NCI-H748 treated with DMSO at 0.1 percent for 48 hours (cell line): ENCODE measurements at places on chromosomes 4 and X.

DNA sequence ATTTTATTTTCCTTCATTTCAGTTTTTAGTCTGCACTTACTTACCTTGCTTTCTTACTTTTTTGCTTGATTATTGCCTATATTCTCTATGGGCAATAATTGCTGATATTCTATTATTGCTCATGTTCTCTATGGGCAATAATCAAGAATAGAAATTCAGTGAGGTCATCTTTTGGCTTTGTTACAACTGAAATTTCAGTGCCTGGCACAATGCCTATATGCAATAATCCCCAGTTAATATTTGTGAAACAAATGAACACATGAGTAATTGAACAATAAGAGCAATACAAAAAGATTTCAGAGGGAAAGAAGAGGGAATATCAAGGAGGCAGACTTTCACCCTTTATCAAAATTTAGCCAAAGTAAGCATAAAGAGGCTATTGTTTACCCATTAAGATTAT is 48.6 kb upstream of the ARSJ start:
- peak; percentile 2 for DNase-seq

DNA sequence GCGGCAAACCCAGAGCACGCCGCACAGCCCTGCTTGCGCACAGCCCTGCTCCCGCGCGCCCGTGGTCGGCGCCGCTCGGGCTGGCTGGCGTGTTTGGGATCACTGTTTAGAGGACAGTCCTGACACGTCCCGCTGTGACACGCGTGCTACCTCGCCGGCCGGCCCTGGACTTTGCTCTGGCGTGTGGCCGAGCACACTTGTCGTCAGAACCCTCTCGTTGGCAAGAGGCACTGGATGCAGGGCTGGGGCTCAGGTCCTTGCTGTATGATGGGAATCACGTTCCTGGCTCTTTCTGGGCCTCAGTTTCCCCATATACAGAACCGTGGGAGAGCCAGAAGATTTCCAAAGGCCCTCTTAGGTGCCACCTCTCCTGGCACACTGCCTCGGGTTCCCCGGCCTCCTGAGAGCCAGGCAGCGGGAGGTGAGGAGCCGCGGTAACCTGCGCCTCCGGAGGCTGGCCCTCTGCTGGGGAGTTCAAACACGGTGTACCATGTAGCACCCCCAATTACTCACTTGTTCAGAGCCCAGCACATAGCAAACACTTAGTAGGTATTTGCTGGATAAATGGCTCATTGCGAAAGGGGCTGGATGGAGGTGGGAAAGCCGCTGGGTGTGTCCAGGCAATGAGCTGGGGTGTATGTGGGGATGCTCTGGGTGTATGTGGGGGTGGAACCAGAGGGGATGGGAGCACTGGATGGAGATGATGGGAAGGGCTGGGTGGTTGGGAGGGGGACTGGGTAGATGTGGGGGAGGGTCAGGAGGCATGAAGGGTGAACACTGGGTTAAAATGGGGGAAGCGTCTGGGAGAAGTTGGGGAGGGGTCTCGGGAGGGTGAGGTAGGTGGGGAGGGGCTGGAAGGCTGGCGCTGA is 76.6 kb downstream of the HTRA3 start:
- DNase-seq, result no peak

GRCh38 chrX:21930986-21931385 is 9.5 kb upstream of the SMS start:
- DNase-seq, result no peak

DNA sequence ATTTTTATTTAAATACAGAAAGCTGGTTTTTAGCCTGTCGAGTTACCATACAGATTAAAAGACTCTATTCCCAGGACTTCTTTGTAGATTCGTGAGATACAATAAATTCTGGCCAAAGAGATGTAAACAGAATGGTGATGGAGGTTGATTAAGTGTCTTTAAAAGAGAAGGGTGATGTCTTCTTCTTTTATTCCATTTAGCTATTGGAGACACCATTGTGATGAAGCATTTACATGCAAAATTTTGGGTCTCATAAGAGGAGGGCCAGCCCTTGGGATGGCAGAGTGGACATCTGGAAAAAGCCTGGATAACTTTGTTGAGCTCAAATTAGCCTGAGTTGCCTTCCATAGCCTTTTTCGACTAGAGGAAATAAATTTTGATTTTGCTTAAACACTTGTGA is 21.6 kb upstream of the PCDH10 start:
- DNase-seq, result no peak

GRCh38 chr4:1093391-1094335 is 19.7 kb downstream of the RNF212 start:
- no peak for DNase-seq

DNA sequence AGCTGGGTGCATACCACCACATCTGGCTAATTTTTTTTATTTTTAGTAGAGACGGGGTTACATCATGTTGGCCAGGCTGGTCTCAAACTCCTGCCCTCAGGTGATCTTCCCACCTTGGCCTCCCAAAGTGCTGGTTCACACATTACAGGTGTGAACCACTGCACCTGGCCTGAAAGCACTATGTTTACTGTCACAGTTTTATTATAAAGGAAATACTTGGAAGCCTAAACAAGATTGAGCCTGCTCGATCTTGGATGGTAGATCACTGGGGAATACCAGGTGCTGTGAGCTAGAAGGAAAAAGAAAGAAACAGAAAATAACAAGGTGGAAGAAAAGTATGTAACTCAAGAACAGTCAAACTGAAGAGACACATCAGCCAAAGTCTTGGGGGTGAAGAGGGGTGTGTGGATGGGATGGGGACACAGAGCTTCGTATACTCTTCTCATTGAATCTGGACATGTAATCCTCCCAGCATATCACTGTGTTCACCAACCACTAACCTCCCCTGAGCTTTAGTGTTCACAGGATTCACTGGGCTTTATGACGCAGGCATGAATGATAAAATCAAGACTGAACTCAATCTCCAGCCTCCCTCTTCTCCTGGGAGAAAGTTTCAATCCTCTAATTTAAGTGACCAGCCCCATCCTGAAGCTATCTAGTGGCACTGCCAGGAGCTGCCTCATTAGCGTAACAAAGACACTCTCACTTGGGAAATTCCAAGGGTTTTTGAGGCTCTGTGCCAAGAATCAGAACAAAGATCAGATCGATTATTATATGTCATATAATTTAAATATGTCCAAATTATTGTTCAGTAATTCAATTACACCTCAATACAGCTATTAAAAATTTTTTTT is 40.9 kb downstream of the PDS5A start:
- no peak for DNase-seq

DNA sequence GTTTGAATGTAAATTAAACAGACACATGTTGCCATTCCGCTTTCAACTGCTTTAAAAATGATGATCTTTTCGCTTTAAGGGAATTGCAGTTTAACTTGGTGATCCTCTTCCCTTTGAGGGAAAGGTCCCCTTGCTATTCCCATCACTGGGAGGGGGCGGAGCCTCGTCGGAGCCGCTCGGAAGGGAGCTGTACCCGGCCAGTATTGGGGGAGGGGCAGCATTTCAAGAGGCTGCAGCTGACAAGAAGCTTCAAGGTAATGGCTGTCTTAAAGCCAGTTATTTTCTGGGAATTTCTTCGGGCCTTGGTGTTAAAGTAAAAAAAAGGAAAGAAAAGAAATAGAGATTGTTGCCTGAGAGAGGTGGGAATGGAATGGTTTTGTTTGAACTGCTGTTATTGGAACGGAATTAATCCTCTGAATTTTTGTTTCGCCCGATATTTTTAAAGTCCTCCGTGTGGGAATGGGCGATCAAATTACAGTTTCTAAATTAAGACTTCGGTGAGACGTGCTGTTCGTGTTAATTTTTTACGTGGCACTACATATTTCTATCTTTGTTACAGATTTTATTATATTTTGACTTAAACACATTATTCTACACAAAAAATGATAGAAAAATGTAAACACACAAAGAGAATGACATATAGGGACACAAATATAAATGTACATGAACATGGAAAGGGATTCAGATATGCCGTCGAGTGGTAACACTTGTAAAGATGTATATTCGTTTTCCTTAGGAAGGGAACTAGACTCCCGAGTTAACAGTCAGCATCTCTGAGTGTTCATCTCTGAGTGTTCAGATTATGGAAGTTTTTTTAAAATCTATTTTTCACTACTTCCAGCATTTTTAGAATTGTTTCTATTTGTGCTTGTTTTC is 9.2 kb downstream of the PWWP3B start:
- DNase-seq, result peak; percentile 3

GRCh38 chr4:2042204-2042946 is 16.8 kb upstream of the NAT8L start:
- no peak for DNase-seq

DNA sequence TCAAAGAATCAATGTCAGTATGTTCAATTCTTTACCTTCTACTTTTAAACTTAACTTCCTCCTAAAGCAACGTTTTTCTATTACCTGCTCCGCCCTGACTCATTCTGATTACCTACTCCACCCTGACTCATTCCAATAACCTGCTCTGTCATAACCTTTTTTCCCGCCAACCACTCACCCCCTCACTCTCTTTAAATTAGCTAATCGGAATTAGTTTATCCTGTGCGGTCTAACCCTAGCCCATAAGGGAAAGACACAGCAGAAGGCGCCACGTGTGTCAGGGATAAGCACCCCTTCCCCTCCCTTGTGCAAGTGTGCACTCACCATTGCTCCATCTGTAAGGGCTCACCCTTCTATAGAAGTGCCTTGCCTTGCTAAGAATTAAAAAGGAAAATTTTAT is 64.4 kb downstream of the EIF4E start:
- DNase-seq, result no peak

DNA sequence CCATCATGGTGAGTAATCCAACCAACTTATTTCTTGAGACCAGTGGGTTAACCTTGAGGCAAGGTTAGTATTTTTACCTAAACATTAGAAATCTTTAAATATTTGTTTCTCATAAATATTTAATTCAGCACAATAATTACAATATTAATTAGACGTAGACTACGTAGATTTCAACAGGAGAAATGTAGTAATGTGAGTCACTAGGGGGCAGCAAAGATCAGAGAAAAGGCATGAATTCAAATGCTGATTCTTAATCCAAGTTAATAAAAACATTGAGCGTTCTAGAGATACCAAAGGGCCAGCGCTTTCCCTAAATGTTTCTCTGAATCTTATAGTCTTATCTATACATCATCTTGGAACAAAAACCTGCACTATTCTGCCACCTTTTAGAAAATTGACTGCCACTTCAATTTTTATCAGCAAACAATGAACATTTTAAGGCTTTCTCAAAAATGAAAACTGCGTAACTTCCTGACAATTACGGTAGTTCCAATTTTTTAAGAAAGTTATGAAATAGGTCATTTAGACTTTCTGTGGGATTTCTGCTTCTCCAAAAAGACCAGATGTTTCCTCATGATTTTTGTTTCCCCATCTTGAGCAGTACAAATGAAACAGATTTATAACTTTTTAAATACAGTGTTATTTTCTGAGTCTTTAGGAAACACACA is 180.7 kb downstream of the GASK1B start:
- peak; percentile 37 for DNase-seq
